ENCODE measurements at places on chromosomes 1 and 21.
A peak's percentile ranks its signal among the peaks of the same experiment; 100 is the strongest.

DNA sequence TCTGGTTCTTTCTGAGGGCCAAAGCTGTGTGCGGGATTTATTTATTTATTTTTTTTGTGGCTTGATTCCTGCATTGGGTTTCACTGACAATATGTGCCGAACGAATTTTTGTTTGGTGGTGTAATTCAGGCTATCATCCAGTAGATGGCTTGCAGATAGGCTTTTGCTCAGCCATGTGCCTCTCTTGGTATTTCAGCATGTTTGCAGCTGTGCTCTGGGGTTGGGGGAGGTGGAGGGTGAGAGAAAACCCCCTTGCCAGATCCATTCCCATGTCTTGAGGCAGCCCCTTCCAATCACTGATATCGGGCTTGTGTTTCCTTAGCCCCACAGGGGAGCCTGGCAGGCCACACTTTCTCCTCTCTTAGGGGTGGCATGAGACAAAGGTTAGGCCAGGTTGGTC, 302.4 kb downstream of the PTGER3 start:
- peak; percentile 38 for ATAC-seq

- no peak for ATAC-seq
Measured at GRCh38 chr1:100718581-100718980, 961 bp upstream of the VCAM1 start.

DNA sequence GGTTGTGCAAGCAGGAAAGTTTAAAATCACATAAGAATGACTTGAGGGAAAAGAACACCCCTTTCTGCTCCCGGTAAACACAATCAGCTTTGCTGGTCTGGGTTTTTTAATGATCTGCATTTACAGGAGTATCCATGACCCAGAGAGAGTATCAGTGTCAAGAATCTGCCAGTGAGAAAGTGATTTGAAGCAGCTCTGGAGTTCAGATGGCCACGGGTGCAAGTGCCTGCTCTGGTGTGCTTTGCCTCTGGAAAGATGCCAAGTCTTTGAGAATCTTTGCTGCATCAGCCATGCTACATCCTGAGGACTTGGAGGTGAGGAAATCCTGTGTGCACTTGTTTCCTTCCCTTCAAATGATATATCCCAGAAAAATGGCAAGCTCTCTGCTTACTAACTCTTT, 18.6 kb upstream of the MYSM1 start:
- peak; percentile 77 for ATAC-seq

GRCh38 chr1:47592296-47593012, 154.6 kb downstream of the FOXD2 start:
- no peak for ATAC-seq

DNA sequence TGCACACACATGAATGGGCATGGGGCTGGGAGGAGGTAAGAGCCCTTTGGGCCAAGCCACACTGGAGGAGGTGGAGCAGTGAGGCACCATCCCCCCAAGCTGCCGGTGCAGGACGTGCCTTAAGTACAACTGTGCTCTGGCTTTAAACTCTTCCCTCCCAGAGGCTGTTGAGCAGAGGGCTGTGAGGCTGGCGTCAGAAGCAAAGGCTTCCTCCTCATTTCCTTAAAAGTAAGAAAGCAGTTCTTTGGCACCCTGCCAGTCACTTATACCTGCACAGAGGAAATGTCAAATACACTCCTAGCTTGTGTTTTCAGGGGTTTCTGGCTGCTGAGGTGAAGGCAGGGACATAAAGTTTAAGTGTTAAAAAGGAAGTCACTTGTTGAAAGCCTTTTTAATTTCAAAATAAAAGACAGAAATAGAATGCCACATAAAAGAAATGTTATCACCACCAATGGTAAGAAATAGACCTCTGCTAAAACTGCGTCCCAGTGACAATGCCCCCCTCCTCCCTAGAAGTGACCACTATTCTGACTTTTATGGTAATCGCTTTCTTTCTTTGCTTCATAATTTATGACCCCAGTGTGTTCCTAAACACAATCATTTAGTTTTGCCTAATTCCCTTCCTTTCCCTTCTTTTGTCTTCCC, 33.0 kb downstream of the LAMC2 start:
- no peak for ATAC-seq

GRCh38 chr21:46308431-46308830, 15.2 kb downstream of the C21orf58 start:
- no peak for ATAC-seq

DNA sequence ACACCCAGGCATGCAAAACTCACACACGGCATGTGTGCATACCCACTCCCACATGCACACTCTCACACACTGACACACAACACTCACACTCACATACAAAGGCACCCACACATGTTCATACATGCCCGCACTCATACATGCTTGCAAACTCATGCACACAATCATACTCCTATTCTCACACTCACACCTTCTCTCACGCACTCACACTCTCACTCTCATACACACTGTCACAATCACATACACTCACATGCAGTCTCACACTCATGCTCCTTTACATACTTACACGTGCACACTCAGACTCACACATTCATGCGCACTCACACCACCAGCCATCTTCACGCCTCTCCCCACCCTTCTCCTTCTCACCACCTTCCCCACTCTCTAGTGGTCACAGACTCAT, 3.1 kb downstream of the SLC5A9 start:
- no peak for ATAC-seq

GRCh38 chr1:53148123-53148522, 5.7 kb upstream of the SLC1A7 start:
- ATAC-seq, result no peak

DNA sequence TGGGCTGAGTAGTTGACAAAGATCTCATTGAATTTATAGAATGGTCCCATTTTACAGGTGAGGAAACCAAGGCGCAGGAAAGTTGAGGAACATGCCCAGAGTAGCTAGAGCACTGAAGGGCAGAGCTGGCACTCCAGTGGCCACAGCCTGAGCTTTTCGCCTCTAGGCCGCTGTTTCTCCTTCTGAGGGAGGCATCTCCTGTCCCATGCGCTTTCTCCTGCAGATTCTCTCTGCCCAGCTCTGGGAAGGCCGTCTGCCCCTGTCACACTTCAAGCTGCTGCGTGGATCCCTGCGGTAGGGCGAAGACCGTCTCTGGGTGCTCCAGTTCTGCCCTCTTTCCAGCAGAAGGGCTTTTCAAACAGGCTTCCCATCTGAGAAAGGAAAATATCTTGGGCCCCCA, 159.9 kb downstream of the ACTL8 start:
- ATAC-seq, result no peak

DNA sequence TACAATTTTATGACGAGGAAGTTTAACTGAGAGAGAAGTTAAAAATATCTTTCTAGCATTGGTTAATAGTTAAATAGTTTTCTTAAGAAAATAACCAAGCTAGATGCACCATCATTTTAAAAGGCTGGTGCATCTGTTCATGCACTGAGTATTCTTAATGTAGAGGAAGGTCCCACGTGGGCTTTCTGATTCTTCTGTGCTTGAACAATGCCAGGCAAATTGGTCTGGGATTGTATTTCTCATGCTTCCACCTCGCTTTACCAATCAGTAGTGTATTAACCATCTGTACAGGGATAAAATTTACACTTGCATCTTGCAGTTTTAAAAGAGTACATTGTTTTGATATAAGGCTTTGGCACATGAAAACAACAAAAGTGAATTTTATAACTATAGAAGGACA, 47.4 kb upstream of the MTF2 start:
- no peak for ATAC-seq

DNA sequence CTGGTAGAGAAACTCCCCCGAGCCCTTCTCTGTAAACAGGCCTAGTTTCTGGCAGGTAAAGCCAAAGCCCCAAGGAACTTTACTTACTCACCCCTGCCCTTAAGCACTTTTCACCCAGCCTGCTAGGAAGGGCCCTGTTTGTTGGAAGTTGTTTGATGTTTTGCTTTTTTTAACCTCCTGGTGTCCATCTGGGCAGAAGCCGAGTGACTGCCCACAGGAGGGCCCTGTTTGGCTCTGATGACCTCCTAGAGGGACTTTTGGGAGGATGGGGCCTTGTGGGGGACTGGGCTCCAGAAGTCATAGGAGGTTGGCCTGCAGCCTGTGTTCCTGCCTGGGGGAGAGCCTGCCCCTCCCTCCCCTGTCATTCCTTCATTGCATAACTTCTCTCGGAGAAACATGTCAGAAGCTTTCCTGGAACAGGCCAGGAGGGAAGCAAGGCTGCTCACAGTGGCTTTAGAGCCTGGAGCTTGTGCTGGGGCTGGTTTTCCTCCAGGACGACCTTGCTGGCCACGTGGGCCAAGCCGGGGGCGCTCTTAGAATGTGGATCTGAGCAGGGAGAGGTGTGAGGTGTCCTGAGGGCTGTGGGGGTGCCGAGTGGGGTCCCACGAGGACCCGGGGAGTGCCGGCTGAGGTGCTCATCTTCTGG, 33.9 kb downstream of the COQ8A start:
- peak; percentile 26 for ATAC-seq

DNA sequence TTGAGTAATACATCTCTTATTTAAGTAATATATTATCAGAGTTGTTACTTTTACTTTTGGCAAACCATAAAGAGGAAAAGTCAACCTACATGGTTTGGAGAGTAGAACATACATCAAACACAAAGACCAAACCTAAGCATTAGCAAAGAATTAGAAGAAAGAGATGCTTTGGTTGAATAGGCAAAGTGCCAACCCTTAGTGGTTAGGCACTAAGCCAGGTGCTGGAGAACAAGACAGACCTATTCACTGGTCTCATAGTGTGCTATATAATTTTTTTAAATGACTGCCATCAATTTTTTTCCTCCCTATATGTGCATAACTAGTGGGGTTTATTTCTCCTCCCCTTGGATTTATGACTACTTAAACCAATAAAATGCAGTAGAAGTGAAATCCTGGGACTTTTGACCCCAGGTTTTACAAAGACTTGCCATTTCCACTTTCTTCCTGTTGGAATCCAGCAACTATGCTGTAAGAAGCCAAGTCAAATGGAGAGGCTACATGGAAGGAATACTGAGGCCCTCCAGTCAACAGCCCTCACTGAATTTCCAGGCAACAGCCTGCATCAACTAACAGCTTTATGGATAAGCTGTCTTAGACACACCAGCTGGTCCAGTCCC, 69.8 kb upstream of the HAO2 start:
- ATAC-seq, result no peak

DNA sequence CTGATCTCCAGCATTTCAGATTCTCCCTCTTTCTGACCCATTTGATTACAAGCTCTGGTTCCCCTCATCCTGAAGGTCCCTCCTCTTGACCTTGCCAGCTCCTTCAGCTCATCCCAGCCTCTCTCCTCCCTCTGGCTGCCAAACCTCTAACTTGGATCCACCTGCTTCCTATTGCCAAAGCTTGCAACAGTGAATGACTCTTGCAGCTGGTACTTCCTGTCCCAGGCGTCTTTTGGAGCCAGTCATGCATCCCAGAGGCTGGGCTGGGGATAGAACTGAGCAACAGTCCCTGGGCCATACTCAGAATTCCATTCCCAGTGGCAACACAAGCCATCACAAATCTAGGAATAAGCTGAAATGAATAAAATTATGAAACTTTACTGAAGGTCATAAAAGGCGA, 27.7 kb upstream of the SPOCD1 start:
- peak; percentile 71 for ATAC-seq

DNA sequence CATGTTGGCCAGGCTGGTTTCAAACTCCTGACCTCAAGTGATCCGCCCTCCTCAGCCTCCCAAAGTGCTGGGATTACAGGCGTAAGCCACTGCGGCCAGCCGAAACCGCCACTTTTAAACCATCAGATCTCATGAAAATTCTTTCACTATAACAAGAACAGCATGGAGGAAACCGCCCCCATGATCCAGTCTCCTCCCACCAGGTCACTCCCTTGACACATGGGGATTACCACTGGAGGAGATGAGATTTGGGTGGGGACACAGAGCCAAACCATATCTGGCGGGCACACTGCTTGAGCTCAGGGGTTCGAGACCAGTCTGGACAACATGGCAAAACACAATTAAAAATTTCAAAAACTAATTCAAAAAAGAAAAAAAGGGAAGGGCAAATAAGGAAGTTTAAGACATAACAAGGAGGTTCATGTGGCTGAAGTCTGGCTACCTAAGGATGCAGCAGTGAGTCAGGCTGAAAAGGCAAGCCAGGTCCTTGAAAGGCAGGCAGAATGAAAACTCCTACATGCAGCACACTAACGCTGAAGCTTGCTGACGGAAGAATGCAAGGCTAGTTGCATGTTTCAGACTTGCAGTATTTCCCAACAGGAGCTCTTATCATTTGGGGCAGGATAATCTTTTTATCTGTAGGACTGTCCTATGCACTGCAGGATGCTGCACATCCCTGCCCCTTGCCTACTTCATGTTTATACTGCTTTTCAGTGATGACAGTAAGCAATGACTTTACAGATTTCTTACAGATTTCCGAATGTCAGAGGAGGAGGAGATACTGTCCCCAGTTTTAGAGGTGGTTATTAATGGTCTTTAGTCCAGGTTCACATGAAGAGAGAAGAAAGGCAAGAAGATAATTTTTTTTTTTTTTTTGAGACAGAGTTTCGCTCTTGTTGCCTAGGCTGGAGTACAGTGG, 49.3 kb downstream of the FBXO42 start:
- no peak for ATAC-seq

- ATAC-seq, result peak; percentile 89
Measured at GRCh38 chr1:194295685-194296084, 1109.3 kb upstream of the B3GALT2 start.

- ATAC-seq, result no peak
Measured at GRCh38 chr1:6168947-6169586, 11.1 kb downstream of the CHD5 start.
